Activated CD8-positive, alpha-beta memory T cell treated with anti-CD3 and anti-CD28 coated beads for 4 hours (primary cell): ENCODE measurements at places on chromosomes 2 and 18.

DNA sequence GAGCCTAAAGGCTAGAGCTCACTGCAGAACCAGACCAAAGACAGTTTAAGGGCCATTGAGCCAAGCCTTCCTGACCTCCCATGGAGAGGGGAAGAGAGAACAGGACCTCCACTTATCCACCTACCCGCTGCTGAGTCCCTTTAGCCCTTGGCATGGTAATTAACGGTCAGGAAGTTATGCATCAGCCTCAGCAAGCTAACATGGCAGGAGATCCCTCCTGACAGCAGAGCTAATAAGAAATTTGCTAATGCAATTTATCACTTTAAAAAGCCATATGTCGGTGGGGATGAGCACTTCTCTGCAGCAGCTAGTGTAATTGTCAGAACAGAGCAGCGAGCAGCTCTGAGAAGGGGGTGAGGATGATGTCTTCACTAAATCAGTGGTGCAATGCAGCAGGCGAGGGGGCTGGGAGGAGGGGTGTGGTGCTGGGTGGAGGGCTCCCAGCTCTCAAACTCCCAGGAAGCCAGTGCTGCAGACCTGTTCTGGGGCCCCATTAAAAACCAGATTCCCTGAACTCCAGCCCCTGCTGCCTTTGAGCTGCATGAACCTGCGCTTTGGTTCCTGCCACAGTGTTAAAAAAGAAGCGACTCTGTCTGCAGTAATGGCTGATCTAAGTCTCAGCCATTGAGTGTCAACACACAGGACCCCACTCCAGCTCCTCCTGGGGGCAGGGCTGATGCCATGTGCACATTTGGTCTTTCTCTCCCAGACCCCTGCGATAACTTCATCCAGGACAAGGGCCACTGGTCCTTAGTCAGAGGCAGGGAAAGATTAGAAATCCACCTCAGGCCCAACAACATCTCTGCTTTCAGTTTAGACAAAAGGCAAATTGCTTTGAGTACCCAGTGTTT is 84.2 kb upstream of the STPG4 start:
- no peak for DNase-seq

DNA sequence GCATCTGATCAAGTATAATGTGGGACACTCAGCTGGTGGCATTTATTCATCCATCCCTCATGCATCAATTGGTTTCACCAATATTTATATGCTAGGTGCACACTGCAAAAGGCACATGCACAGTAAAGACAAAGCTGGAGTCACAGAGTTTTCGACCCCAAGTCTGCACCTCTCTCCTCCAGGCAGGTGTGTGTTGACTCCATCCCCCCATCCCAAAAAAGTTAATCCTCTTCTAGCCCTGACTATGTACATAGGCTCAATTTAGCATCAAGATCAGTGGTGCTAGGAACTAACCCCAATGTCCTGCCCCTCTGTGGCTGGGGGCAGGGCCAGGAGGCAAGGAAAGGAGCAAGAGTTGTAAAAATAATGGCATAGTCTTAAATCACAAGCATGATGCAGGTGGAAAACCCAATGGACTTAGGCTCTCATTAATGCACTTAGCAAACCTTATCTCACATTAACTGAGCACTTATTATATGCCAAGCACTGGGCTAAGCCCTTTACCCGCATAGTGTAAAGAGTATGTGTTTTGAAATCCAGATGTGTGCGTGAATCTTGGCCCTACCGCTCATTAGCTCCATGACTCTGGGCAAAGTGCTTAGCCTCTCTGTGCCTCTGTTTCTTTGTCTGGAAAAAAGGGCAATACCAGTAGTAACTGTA is 3.1 kb downstream of the EVA1A start:
- no peak for DNase-seq

GRCh38 chr2:222693837-222694236 is 22.4 kb downstream of the MOGAT1 start:
- DNase-seq: no peak

GRCh38 chr2:138689705-138690104 is 90.5 kb downstream of the NXPH2 start:
- DNase-seq: no peak

DNA sequence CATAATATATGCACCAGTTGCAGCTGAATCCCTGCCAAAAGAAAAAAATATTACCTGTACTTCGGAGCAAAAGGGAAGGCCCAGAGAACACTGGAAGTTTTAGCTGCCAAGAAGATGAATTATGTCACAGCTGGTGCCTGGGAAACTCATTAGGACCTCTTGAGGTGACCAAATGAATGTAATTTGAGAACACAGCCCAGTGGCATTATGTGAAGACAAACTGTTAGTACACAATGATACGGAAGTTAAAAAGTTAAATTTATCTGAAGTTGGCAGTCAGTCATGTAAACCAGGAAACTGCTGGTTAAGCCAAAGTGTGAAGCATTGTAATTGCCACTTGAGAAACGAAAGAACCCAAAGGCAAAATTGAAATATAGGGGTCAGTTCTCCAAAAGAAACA is 80.7 kb downstream of the EML4 start:
- DNase-seq: no peak

DNA sequence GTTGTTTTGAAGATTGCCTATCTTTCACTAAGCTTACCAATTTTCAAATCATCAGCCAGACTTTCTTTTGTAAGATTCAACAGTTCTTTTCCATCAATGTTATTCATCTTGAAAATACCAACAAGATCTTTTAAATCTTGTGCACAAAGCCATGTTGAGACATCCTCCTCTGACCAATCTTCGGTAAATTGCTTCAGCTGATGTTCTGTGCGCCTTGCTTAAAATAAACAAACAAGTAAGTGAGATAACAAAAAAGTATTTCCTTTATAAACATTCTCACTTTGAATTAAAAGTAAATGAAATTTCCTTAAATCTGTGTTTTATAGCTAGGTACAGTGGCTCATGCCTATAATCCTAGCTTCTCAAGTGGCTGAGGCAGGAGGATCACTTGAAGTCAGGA is 30.3 kb downstream of the WDSUB1 start:
- DNase-seq: no peak

DNA sequence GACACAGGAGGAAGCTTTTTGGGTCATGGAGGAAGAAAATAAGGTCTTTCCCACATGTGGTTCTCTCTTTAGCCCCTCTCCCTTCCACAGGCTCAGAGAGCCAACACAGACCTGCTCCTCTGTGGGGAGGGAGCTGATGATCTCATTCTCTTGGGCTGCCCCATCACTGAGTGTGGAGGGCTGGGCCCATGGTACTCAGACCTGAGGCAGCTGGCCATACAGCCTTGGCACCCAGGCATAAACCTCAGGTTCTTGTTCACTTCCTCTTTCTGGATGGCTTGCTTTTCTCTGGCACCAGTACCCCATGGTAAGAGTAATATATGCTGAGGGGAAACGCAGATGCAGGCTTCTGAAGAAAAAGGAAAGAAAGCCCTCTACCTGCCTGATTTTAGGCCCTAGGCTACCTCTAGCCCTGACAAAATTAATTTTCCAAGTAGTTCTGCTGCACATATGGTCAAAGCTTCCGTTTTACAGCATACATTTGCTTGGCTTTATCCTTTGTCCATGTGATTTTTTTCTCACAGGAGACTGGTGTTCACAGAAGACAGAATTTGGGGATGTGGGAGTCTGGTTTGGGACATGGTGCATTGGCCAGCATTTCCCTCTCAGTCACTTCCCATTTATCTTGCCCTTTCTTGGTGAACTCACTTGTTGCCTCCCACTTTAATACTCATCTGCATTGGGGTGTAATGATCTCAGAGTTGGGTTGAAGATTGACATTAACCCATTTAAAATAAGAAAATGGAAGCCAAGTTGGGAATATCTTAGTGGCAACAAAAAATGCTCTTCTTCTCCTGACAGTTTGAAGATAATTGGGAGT is 11.1 kb downstream of the DHRS9 start:
- no peak for DNase-seq

GRCh38 chr2:62412347-62412742 is 93.7 kb downstream of the TMEM17 start:
- DNase-seq: no peak

GRCh38 chr2:63862806-63863205 is 21.1 kb downstream of the UGP2 start:
- no peak for DNase-seq

DNA sequence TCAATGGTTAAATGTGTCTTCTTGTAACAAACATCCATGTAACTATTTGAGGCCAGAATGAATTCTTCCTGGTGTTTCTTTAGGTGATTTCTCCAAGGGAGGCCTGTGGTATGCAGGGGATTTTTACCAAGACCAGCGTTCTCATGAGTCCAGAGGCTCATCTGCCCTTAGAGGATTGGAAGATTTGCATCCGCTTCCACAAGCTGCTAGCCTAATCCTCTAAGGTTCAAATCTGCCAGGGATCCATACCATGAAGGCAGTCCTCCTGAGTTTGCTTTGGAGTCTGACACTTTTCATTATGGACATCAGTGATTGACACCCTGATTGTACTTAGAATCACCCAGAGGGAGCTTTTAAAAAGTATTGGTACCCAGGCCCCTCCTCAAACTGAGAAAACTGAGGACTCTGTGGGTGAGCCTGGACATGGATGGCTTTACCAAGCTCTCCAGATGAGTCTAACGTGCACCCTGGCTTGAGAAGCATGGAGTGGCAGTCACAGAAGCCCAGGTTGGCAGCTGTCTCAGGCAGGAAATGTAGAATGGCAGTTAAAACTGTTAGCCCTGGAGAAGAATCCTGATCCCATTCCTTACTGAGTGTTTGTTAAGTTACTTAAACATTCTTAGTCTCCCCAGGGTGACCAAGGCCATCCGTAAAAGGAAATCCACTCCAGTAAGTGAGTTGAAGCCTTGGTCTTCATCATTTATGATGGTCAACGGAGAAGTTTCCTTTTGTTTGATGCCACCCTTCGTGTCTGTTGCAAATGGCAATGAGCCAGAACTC is 95.3 kb upstream of the RMDN2 start:
- DNase-seq: no peak

- no peak for DNase-seq
Measured at GRCh38 chr2:54079331-54079730, 36.1 kb upstream of the ACYP2 start.

DNA sequence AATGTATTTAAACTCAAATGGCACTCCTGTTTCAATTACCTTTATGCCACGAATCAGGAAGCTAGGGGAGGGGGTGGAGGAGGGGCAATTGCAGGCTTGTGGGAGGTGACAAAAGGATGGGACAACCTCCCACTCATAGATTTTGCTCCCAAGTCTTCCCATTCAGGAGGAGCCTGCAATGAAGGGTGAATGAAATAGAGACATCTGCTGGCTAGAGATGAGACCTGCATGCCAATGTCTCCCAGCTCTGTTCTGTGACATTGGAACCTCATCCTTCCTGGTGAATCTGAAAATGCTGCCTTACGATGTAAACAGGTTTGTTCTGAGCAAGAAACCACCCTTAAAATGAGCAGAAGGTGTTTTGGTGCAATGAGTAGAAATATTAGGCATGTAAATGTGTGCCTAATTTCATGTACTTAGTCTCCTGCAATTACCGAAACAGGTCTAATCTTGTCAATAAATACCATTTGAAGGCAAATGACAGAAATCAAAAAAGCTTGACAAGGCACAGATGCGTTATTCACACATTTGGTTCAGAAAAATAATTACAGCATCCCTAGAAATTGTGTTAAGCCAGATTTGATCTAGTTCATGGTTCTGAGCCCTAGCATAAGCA is 2.7 kb upstream of the PID1 start:
- DNase-seq: no peak

DNA sequence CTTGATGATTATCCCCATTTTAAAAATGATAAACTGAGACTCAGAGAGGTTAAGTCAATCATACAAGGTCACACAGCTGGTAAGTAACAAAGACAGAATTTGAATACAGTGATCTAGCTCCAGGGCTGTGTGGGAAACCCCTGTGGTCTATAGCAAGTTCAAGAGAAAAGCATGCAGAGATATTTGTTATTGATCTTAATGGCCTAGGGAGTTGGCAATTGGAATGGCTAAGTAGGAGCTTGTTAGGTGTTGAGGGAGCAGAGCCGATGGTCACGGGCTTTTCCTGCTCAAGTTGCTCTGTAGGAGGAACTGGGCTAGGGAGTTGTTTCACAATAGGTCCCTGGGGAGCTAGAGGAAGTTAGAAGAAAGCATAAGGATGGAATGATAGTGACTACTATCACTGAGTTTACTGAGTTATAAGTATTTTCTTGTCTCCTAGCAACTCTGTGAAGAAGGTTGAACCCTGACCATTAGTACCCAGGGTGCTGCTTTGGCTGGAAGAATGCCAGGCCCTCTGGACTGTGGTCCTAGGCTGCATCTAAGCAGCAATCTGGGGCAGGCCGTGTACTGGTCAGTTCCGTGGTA is 30.0 kb downstream of the RNF125 start:
- DNase-seq: no peak

DNA sequence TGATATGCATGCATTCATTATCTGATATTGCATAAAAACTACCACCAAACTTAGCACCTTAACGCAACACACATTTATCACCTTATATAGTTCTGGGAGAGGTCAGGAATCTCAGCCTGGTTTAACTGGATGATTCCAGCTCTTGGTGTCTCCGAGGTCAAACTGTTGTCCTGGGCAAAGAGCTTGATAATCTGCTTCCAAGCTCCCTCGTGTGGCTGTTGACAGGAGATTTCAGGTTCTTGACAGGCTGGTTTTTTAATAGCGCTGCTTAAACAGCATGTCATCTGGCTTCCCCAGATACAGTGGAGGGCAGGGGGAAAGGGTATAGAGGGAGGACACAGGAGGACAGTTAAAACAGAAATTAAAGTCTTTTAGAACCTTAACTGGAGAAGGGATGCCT is 785.0 kb downstream of the CNTNAP5 start:
- DNase-seq: no peak

DNA sequence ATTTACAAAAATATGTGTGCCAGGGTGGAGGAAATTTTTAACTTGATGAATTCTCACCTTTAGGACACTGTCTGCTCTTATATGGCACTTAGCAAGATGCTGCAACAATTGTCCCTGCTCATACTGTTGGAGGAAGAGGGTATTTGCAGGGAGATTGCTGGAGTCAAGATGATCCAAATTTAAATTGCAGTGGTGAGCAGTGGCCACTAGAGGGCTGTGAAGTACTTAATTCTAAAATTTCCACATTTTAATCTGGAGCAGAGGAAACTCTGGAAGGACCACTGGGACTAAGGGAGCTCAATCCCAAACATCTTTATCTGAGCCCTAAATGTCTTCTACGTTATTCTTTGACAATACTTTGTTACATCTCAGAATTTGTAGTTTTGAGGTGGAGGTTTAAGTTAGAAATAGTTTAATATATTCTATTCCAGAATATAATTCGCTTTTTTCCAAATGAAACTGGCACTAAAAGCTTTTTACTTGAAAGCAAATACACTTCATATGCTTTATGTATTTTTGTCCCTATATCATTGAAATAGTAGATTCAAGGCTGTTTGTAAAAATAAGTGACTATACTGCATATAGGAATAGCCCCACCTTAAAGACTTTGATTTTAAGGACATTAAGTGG is 33.0 kb upstream of the PTH2R start:
- DNase-seq: peak; percentile 5

- no peak for DNase-seq
Measured at GRCh38 chr2:11296401-11296800, 48.0 kb downstream of the ROCK2 start.
